ENCODE measurements at places on chromosomes 3 and 15.

DNA sequence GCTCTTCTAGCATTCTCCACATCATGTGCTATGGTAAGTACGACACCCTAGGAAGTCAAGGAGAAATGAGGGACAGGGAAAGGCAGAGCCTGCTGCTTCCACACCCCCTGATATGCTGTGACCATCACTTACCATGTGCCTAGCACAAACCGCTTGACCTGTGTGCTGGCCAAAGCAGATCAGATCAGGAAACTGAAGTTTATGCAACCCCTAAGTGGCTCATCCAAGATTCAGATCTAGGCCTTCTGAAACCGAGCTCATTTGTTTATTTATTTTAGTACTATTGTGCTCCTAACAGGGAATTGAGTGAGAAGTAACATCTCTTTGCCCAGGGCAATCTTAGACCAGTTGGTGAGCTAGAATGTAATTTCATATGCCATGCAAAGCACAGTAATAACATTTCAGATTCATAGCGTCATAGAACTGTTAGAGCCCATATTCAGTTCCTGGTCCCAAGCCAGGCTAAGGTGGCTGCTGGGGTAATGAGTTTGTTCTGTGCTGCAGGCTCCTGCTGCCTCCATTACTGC is at the start of gene RTP2:
TSS of gene RTP2 (minus strand) at position 51 of the 527 bp plus-strand sequence. CDS start 429 bp downstream, outside the sequence.
- DNase-seq = no peak

DNA sequence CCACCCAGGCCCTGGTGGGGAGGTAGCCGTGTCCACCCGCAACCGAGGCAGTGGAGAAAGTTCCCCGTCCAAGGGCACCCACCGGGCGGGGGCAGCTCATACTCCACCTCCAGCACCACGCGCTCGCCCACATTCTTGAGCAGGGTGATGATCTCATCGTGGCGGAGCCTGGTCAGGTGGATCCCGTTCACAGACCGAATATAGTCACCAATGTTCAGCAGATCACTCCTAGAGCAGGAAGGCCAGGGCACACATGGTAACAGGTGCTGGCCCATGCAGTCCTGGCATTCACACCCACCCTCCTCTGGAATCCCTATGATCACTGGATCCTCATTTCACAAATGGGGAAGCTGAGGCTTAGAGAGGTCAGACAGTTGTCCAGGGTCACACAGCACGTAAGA is 15.8 kb downstream of the GRIP2 start:
- DNase-seq = no peak

GRCh38 chr15:95407534-95407933 is 923.0 kb upstream of the NR2F2 start:
- no peak for DNase-seq

- DNase-seq = no peak
These were observed 162.9 kb upstream of the CMC1 start for GRCh38 chr3:28078536-28078935.

- DNase-seq = no peak
These were observed 135.0 kb downstream of the TJP1 start for GRCh38 chr15:29687204-29687815.
